ENCODE measurements at places on chromosomes 6 and 20. TPM values are rescaled to one million over a fixed set of nuclear protein-coding genes. Genes with fewer than 3 reads are reported as not detected.
A peak's percentile ranks its signal among the peaks of the same experiment; 100 is the strongest.

GRCh38 chr6:24107294-24107693 lies 18.7 kb upstream of the NRSN1 start:
- no peak for DNase-seq

- no peak for DNase-seq
Observed at GRCh38 chr6:4125933-4126864, 9.2 kb downstream of the ECI2 start.

DNA sequence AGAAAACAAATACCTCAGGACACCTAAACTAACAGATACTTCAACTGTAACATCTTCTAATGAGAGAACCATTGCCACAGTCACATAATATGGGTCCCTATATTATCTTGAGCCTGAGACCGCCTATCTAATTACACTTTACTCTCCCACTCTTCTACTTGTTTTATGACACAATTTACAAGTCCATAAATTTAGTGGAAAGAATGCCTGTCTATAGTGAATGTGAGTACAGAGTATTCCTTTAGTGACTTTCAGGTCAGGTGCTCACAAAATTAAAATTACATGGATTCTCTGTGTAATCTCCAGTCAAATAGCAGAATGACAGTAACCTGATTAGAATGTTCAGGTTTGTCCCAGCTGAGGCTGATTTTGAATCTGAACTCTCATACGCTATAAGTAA lies 624.1 kb downstream of the PKHD1 start:
- DNase-seq, result peak; percentile 23

DNA sequence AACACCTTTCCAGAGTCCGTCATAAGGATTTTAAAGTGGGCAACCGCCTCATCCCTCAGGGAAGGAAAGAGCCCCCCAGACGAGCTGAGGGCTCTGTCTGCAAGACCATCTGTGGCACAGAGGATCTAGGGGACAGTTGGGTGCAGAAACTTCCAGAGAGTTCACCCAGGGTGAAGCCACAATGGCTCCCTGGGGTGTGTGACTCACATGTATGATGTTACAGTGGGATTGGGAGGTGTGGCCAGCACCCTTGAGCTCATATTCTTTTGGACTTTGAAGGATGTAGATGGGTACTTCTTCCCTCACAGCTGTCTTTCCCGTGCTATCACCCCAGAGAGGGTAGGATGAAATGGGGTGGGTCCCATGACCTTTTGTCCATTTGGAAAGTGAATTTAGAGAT lies 95.5 kb downstream of the NCR2 start:
- no peak for DNase-seq

GRCh38 chr6:11043378-11043960 lies 636 bp downstream of the ELOVL2 start:
- peak; percentile 47 for DNase-seq

GRCh38 chr6:137731600-137731959 lies 135.5 kb upstream of the TNFAIP3 start:
- DNase-seq, result no peak

DNA sequence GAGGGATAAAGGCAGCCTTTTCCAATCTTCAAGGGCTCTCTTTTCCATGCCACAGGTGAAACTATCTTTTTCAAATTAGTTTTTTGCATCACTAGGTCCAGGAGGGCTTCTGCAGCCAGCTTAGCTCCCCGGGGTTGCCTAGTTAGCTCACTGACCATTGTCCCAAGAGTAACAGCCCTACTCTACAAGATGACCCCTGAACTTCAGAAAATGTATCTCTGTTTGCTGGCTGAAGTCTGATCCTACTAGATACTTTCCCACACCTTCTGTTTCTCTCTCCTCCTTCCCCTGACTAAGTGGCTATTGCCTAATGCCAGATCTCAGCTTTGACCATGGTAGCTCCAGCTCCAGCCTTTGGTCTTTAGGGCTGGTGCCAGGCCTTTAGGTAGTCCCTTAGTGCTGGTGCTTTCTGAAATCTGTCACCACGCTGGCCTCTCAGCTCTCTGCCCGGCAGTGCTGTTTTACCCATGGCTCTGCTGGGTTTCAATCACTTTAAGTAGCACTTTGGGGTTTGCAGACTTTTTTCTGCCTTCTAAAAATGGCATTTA lies 255.1 kb downstream of the RNGTT start:
- no peak for DNase-seq

DNA sequence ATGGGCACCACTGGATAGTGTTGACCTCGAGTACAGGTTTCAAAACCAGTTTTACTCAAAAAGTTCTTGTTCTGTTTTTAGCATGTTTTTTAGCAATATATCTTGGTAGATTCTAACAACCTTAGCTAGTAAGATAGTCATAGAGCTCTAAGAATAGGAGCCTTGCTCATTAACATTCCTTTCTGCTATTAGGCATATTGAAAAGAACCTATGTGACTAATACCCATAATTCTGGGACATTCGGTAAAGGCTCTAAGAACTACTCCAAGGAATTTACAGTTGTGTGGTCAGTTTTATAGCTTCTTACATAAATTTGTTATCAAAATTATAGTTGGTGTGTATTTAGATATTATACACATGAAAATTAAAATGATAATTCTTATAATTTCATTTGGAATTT lies 11.6 kb downstream of the SLC9A8 start:
- no peak for DNase-seq

- no peak for DNase-seq
Observed at GRCh38 chr6:27994616-27995015, 37.6 kb downstream of the OR2B6 start.

DNA sequence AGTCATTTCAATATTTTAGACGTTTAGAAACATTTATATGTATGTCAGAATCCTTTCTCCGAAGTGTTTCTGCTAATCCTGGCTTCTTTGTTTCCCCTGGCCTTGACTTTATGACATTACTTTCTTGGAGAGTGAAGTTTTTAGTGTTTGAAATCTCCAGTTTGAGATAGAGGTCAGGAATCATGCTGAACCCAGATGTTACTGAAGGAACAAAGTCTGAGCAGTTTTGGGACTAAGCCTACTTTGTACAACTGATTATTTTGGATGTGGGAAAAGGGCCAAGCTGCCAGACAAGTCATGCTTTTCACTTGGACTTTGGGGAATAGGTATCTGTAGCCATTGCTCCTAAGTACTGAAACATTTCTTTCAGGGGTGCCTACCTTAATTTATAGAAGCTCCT lies 2.3 kb downstream of the RNF144B start:
- no peak for DNase-seq

RBM12 gene
- 105 TPM for polyA plus RNA-seq

Data from right renal pelvis (tissue), 4 donors.